Natural killer cell treated with Interleukin-12 subunit alpha and Interleukin-12 subunit beta and Interleukin-15 and Interleukin-18, amount 100 ng/mL, for 72 hours (primary cell): ENCODE measurements at places on chromosomes 4 and X. TPM values are rescaled to one million over a fixed set of nuclear protein-coding genes. Genes with fewer than 3 reads are reported as not detected.

GRCh38 chr4:111537871-111538270 is 607.4 kb upstream of the FAM241A start:
- no peak for DNase-seq

DNA sequence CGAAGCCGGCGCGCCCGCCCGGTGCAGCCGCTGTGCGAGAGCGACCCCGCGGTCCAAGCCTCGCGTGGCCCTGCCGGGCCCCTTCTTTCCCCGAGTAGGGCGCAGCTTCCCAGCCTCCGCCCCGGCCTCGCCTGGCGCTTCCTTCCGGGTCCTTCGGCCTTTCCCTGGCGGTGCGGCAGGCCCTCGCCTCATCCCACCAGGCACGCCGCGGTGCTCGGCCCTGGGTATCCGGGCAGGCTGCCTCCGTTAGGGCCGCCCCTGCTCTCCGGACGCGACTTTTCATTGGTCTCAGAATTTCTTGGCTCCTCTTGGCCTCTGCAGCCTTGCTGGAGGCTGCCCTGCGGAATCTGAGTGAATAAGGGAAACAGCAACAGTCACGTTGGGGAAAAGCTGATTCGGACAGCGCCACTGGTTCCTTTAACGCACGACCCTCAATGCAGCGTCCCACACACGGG is 429 bp downstream of the UVSSA start:
- peak; percentile 77 for DNase-seq

- DNase-seq = no peak
Measured at GRCh38 chr4:138665851-138666250, 349.7 kb upstream of the NOCT start.

DNA sequence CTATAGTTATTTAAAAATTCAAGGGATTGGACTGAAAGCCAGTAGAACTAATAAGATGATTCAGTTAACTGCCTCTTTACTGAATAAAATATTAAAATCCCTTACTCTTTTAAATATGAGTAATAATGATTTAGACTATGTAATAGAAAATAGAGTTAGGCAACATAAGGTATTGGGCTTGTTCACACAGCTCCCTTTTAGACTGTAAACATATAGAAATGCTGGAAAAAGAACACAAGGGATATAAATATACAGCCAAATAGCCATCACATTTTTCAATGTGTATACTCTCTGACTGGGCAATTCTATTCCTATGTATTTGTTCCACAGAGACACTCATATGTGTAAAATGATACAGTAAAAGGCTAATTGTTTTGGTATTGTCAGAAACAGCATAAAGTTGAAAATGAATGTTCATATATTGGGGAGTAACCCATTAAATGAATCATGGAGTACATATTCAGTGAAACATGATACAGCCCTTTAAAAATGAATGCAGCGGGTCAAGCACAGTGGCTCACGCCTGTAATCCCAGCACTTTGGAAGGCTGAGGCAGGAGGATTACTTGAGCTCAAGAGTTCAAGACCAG is 129.8 kb downstream of the TBC1D19 start:
- DNase-seq = no peak

- peak; percentile 66 for DNase-seq
Measured at GRCh38 chr4:15003401-15003890, 1.2 kb downstream of the CPEB2 start.

DNA sequence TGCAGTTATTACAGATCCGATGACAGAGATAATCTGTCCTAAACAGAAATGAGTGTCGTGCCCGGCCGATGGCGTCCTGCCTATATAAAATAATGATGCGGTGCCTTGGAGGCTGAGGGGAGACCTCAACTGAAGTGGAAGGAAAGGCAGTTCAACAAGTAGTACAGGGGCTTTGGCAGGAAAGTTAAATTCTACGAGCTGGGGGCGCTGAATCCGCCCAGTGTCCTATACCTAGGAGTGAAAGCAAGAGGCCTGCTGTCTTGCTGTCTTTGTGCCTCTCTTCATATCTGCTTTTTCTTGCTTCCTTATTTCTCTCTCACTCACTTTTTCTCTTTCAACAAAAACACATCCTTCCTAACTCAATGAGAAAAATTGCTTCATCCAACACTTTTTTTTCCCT is 82.2 kb upstream of the PRPS2 start:
- DNase-seq = no peak

DNA sequence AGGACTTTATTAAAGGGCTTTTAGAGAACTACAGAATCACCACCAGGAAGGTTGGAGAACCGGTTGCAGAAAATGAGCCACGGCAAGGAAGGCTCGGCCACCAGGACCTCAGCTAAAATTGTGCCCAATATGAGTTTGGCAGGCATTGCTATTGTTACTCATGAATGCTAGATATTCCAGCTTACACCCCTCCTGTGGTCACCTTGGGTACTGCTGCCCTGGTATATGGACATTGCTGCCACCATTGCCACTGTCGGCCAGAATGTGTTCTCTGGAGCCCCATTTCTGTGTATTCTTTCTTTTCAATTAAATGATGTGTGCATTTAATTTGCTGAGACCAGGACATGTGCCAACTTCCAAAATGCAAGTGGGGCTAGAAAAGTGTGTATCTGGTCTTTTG is 626.7 kb upstream of the BOD1L1 start:
- no peak for DNase-seq

GRCh38 chr4:47122592-47123291 is 91.4 kb downstream of the GABRB1 start:
- DNase-seq = peak; percentile 69

DNA sequence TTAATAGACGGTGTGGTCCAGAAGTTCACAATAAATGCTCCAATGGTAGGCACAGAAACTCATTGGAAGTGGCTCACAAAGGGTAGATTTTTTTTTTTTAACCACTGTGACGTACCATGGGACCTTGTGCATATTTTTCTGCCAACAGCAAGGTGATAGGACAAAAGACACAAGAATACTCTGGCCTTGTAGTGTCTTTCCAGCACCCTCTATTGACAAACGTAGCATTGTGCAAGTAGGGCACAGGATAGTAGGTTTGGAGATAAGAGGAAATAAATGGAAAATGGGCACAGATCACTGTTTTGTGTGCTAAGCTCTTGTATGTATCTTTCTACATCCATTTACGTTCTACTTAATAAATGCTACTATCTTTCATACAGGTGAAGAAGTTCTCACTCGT is 2054.9 kb downstream of the PCDH7 start:
- DNase-seq = no peak

DNA sequence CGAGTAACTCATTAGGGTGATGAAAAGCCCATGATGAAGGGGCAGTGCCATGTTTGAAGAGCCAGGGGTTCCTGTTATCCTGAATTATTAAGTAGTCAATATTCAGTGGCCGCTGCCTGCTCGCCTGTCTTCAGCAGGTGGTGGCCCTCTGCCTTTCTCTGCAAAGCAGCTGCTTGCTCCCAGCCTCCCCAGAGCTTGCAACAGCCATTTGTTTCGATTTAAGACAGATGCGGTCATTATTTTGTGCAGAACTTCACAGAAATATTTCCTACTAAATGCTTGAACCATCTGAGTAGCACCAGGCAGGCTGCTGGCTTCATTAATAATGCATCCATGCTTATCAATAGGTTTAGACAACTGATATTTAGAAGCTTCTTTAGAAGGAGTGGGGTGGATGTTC is 104.3 kb upstream of the TTC29 start:
- no peak for DNase-seq

DNA sequence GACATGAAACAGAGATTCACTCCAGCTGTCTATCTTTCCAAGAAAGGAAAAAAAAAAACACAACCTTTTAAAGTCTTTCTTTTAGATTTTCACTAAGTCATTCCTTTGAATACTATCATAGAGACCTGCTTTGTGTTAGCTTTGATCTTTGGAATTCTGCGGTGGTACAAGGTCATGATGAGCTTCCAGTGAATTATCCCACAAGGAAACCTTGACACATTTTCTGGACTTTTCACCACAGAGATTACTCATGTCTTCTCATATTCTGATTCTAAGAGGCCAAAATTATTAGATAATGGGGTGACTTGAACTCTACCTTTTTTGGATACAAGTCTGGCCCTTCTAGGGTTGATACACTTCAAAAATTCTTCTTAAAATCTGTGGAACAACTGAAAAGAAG is 201.6 kb downstream of the PACRGL start:
- DNase-seq = no peak

GRCh38 chr4:53477636-53478035 is 100.2 kb downstream of the FIP1L1 start:
- DNase-seq = no peak

Gene GRID2
- total RNA-seq = not detected

Gene PRDM8
- total RNA-seq = 12.3 TPM

Gene DCX
- not detected for total RNA-seq

Gene MAGEA1
- not detected for total RNA-seq
